ENCODE measurements at places on chromosomes 5 and 9.

GRCh38 chr9:69599232-69599971, 72.8 kb downstream of the APBA1 start:
- DNase-seq, result no peak

GRCh38 chr5:101676646-101677045, 619.4 kb downstream of the SLCO4C1 start:
- DNase-seq, result no peak

DNA sequence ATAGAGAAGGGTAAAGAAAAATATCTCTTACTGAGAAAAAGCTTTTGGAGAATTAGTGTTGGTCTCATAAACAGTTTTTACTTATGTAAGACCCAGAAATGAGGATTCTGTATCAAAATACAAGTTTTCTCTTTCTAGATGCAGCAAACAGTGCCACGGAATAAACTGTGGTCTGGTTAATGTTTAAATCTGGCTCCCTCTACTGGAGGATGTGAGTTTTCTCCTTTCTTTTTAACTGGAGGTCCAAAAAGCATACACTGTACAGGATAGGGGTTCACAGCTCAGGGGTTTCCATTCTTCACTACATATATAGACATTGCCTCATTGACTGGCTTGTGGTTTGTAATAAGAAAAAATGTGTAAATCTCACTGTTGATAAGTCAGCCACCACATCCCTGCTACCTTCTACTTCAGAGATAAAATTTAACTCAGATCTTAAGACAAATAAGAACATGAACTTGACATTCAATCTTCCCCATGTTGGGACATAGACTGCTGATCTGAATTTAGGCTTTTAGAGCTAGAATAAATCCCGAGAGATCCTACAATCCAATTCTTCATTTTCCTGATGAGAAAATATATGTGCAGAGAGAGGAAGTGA, 98.9 kb downstream of the CFAP95 start:
- peak; percentile 75 for DNase-seq

- no peak for DNase-seq
These were observed 234.1 kb downstream of the TMEM38B start for GRCh38 chr9:105928416-105928815.

DNA sequence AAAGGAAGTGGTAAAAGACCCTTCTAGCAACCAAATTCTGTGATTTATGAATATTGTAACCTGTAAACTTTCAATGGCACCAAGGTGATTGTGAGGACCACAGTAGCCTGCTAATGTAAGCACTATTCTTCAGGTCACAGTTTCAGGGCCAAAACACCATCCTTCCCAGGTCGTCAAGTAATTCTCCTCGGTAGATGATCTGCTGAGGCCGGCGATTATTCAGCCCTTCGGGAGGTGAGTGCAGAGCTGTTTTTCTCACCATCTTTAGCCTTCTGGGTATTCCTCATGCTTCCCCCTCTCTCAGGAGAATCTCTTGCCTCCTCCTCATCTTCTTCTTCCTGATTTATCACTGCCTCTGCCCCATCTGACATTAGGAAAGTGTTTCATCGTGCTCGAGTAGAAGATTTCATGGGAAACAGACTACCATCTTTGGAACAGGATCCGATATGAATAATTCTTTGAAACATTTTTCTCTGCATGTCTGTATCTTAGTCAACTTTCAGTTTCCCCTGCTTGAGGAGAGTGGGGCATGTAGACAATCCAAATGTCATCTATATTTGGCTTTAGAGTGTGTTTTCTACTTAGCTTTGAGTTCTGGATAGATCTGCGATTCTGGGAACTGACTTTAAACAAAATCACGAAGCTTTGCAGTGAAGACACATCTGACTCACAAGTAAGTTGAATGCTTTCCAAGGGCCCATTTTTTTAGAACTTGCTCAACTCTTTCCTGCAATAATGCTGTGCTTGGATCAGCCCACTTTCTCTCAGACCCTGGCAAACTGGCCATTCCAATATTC, 173.9 kb downstream of the AOPEP start:
- DNase-seq, result no peak

GRCh38 chr5:147763791-147764525, 18.6 kb downstream of the JAKMIP2 start:
- no peak for DNase-seq

DNA sequence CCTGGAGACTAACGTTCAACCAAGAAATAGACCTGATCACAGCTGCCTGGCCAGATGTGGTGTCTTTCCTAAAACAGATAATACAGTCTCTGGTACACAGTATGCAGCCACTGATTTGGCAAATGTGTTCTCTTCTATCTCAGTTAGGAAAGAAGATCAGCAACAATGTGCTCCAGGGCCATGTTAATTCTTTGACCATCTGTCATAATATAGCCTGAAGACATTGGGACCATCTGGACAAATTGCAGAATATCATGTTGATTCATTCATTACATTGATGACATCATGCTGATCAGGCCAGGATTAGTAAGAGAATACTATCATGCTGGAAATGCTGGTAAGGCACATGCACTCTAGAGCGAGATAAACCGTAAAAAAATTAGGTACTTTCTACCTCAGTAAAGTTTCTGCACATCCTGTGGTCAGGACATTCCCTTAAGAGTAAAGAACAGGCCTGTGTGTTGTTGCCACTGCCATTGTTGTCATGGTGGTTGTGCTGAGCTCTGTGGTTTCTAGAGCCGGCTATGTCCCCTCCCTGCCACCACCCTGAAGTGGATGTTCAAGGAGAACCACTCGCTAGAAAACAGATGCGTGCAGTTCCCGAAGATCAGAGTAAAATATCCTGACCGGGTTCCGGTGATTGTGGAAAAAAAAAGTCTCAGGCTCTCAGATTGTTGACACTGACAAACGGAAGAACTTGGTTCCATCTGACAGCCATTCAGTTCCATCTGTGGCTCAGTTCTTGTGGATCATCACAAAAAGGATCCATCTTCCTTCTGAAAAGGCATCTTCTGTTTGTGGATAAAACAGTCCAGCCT, 6.4 kb upstream of the JMY start:
- peak; percentile 33 for DNase-seq

DNA sequence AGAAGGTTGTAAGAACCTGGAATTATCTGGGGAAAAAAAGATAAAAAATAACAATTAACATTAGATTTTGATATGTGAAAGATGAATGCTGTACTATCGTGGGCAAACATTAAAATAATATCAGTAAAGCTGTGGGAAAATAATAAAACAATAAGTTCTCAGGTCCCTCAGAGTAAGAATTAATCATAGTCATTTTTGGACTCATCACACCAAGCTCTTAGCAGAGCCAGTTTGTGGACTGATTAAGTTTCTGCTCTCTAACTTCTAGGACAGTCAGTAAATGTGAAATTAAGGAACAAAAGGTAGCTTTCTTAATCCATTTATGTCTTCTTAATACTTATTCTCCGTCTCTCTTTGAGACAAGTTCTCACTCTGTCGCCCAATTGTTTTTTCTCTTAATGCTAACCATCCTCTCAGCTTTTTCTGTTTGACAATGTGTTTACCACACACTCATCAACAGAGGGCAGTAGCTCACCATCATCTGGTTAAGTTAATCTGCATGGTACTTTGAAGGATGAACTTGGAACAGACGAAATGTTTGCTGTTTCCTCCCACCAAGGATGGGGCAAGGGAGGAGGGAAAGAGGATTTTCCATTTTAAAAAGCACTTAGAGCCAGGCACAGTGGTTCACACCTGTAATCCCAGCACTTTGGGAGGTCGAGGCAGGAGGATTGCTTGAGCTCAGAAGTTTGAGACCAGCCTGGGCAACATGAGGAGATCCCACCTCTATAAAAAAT, 5.3 kb upstream of the ACO1 start:
- DNase-seq, result peak; percentile 82

DNA sequence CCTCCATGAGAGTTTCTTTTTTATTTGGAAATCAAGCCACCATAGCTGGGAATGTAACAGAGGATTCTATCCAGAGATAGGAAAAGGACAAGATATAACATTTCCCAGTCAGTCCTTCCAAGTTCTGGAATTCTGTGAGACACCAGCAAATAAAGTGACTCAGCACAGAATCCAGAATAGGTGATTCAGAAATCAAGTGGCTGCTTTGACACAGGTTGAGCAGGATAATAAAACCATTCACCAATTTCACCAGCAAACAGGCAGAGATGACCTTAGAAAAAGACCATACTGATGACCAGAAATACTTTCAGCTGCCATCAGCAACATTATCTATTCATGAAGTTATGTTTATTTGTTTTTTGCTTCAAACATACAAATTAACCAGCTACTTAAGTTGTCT, 491.5 kb upstream of the TUSC1 start:
- DNase-seq, result no peak

- no peak for DNase-seq
These were observed 2.8 kb downstream of the CACNA1B start for GRCh38 chr9:137880160-137880975.

DNA sequence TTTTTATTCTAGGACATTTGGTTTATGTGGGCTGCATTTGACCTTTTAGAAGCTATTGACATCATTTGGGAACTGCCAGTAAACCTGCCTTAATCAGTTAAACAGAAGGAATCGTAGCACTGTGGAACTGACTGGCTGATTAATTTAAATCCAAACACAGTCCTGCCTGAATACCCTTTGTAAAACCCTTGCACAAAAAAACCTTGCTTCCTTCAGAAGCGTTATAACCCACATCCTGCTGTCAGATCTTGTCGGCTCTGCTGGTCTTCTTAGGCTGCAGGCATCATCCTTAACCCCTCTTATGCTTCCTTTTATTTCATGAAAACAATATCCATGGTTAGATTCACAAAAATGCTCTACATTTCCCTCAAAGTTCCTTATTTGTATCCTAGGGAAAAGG, 46.3 kb downstream of the PAM start:
- no peak for DNase-seq

- DNase-seq, result no peak
These were observed 197.9 kb upstream of the ADAMTS16 start for GRCh38 chr5:4941957-4942830.

DNA sequence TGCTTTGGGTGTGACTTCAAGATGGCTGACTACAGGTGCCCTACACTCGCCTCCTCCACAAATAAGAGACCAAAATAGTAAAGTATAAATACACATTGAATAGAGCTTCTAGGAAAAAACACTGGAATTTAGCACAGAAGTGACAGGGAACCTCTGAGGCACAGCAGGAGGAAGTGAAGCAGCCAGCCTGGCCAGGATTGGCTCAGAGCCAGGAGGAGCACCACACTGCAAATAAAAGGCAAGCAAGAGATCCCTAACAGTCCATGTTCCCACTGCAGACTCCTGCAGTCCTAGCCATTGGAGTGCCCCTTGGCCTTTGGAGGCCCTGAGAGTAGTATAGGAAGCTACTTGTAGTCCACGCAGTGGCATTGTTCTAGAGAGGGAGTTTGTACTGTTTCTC, 186.7 kb upstream of the TLX3 start:
- DNase-seq, result peak; percentile 3

- DNase-seq, result no peak
These were observed 34.1 kb downstream of the CRHBP start for GRCh38 chr5:76986825-76987526.

- DNase-seq, result no peak
These were observed 138.3 kb downstream of the PAX5 start for GRCh38 chr9:36895744-36896260.

GRCh38 chr9:131395157-131396098, 1.5 kb downstream of the PRRC2B start:
- DNase-seq, result no peak

GRCh38 chr9:4048441-4048840, 251.4 kb downstream of the GLIS3 start:
- peak; percentile 66 for DNase-seq

DNA sequence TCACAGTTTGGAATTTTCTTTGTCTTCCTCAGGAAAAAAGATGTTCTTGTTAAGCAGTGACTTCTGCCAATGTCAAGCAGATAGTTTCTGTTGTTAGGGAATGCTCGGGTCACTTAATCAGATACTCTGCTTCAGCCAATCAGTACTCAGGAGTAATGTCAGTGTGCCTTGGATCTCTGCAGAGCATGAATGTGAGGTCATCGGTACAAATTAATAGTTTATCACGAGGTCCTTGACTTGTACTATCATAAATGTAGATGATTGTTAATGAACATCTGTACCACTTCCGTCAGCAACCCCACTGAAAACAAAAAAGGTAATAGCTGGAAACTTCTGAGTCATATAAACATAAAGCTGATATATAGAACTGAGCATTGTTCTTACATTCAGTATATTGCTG, 73.6 kb downstream of the FBXL7 start:
- no peak for DNase-seq

GRCh38 chr9:129640871-129641749, 841 bp downstream of the ASB6 start:
- DNase-seq, result no peak

GRCh38 chr9:16670791-16671190, 199.7 kb downstream of the BNC2 start:
- no peak for DNase-seq

GRCh38 chr5:134119720-134120119, 5.2 kb downstream of the TCF7 start:
- no peak for DNase-seq

DNA sequence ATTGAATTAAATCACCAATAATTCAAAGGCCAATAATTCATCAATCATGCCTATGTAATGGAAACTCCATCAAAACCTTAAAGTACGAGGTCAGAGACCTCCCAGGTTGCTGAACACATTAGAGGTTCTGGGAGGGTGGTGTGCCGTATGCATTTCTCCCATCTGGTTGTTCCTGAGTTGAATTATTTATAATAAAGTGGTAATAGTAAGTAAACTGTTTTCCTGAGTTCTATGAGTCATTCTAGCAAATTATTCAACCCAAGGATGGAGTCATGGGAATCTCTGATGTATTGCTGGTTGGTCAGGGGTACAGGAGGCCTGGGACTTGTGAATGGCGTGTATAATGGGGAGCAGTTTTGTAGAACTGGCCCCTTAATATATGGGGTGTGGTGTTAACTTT, 191.7 kb downstream of the CARTPT start:
- no peak for DNase-seq
